Stimulated activated CD8-positive, alpha-beta memory T cell treated with anti-CD3 and anti-CD28 coated beads, Interleukin-7, amount 100 ng/mL, for 48 hours (primary cell): ENCODE measurements at places on chromosomes 2 and 18.

DNA sequence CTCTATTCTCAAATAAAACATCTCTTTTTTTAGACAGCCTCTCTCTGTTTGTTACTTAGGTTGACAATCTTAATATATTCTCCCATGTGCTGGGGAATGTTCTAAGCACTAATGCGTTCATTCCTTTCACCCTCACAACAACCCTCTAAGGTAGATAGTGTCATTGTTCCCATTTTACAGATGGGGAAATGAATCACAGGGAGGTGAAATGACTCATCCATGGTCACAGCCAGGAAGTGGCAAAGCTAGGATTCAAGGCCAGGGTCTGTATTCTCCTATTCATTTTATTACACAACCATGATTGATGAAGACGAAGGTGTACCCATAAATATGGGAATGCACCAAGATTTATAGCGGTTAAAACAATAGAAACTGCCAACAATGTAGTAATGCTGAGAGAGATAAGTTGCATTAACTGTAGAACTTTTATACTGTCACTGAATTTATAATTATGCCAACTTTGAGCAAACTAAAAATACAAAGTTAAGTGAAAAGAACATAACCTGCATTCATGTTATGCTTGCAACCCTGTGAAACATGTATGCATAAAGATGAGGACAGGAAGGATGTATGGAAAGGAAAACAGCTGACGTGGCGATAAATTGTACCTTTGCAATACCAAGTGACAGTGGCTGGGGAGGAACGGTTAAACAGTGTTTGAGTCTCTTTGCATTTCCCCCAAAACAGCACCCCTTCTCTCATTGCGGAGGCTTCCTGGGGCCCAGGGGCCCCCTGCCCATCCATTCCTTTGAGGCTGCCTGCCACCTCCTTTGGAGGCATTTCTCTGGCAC lies 257.7 kb upstream of the AGAP1 start:
- no peak for DNase-seq

GRCh38 chr2:3462493-3463104 lies 56.7 kb downstream of the ADI1 start:
- no peak for DNase-seq

- DNase-seq = no peak
These were observed 344.4 kb upstream of the SLC39A10 start for GRCh38 chr2:195312662-195313061.

GRCh38 chr2:108613261-108614042 lies 79.2 kb downstream of the LIMS1 start:
- DNase-seq = no peak

GRCh38 chr2:102059151-102059550 lies 67.4 kb downstream of the IL1R2 start:
- no peak for DNase-seq

DNA sequence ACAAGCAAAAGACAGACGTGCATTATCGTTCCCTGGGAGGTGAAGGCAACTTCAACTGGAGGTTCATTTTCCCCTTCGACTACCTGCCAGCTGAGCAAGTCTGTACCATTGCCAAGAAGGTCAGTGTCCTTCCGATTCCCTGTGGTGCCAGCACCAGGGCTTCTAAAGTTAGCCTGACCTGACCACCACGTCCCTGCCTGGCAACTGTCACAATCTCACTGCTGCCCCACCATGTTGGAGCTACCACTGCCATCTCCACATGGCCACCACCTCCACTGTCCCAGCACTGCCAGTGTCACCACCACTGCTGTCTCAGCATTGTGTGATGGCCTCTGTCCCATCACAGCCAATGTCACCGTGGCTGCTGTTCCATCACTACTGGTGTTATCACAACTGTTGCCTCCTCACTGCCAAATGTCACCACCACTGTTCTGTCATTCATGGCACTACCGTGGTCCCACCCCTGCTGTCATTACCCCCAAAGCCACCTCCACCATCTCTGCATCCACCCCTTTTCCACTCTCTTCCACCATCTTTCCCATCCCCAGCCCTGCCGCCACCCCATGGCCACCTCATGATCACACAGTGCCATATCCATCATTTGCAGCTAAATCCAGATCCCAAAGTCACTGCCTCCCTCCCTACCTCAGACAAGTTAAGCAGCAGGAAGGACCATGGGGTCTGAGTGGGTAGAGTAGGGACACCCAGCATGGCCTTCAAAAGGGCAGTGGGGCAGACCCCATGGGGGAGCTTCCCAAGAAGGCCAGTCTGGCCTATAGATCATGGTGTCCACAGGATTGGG lies 216.5 kb downstream of the DYSF start:
- no peak for DNase-seq
